CD4-positive, alpha-beta T cell treated with Interleukin-4 for 4 hours (primary cell): ENCODE measurements at places on chromosomes 5 and 9.

DNA sequence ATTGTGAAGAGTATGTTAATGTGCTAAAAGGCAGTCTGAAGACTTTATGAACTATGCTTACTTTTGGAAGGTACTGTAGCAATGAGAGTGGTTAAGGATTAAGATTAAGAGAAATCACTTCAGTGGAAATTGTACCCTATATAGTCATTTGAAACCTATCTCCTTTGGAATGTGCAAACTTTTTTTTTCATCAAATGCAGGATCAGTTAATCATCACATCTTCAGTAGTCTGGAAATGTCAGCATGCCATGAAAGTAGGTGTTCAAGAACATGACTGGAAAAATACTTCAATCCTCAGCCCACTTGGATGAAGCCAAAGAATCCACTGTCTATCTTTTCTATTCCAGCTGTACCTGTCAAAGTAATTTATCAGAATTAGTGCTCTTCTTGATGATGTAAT is 157.8 kb upstream of the TMEM161B start:
- DNase-seq: no peak

DNA sequence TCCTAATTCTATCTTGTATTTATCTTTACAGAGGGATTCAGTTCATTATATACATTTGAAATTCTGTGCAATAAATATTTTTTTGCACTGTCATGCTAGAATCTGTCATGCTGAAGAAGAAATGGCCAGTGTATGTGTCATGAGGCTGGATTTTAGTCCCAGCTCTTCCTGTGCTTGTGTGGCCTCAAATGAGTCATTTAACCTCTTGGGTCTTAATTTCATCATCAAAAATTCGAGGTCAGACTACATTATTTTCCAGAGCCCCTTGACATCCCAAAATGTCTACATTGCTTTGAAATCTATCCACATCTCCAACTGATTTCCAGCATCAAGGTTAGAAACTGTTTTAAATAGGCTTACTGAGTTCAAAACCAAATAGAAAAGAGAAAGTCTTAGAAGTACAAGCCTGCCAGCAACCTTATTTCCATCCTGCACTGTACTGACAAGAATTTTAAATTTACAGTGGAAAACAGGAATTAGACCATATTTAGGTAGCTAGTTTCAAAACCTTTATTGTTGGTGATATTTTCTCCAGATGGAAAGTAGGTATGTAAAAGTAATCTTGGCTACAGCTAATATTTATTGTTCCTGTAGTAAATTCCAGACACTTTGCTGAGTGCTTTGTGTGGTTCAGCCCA is 96.7 kb upstream of the MAMDC2 start:
- DNase-seq: no peak

DNA sequence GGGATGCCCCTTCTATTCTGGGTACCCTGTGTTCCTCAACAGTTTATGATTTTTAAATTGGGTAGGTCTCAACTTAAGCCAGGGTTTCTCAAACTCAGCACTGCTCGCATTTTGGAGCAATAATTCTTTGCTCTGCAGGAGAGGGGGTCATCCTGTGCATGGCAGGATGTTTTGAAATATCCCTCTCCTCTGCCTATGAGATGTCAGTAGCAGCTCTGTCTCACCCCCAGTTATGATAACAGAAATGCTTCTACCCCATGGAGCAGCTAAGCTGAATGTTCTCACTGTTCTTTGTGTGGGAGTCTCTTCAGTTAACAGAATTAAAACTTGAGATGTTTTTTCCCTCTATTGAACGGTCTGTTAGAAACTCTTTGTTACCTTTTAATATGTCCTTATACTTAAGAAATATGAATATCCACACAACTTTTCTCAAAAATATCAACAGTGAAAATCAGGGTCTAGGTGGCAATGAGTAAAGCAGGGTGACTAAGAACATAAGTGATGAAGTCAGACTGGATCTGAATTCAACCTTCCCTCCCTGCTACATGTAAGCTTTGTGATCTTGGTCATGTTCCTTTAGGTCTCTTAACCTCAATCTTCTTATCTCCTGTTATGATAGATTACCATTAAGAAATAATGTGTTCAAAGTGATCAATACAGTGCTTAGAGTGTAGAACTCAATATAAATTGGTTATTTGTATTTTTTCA is 89.0 kb downstream of the CAMK4 start:
- no peak for DNase-seq

GRCh38 chr9:131960851-131961495 is 118.7 kb downstream of the MED27 start:
- no peak for DNase-seq

GRCh38 chr5:96245140-96246091 is 187.6 kb downstream of the PCSK1 start:
- no peak for DNase-seq
